Inflammatory macrophage treated with lipopolysaccharide for 1 hour (primary cell): ENCODE measurements at places on chromosomes 7 and 10.

DNA sequence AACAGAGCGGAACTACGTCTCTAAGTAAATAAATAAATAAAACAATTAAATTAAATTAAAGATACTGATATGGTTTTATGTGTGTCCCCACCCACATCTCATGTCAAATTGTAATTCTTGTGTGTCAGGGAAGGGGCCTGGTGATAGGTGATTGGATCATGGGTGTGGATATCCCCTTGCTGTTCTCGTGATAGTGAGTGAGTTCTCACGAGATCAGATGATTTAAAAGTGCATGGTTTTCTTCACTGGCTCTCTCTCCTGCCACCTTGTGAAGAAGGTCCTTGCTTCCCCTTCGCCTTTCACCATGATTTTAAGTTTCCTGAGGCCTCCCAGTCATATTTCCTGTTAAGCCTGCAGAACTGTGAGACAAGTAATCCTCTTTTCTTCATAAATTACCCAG is 29.0 kb upstream of the OGDHL start:
- no peak for DNase-seq

DNA sequence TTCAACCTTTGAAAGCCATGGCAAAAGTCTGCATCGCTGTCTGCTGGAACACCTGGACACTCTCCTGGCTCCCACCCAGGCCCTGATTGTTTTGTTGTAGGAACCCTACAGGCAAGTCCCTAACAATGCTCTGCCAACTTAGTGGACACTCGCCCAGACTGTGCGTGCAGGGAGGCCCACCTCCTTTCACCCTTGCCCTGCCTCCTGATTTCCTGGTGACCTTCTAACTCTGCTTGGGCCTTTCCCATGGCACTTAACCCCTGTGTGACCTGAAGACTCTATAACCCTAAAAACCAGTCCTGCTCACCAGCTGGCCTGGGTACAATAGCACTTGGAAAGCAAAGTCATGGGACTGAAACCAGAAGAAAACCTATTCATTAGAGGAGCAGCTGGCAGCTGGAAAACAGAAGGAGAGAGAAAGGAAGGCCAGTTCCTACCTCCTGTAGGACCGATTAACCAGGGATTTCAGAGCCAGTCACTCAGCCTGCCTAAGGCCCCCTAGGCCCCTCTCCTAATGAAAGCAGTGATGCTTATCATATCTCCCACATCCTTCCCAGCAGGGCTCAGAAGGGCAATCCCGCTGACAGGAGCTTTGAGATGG is 82.7 kb upstream of the KMT2E start:
- no peak for DNase-seq

DNA sequence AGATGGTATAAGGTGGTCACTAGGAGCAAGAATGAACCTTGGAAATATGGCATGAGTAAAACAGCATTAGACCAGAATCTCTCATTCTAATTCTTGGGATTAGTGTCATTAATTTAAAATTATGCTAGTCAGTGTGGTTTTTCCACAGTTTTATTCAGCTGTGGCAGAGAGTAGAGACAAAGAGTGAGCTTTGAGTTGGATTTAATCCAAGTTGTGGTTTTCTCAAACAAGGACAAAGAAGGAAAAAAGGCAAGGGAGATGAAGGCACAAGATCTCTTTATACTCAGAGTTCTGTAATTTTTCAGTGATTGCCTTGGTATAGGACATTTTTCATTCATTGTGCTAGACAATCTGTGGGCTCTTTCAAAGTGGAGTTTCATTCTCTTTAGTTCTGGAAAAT is 28.2 kb upstream of the AKAP9 start:
- DNase-seq: no peak

DNA sequence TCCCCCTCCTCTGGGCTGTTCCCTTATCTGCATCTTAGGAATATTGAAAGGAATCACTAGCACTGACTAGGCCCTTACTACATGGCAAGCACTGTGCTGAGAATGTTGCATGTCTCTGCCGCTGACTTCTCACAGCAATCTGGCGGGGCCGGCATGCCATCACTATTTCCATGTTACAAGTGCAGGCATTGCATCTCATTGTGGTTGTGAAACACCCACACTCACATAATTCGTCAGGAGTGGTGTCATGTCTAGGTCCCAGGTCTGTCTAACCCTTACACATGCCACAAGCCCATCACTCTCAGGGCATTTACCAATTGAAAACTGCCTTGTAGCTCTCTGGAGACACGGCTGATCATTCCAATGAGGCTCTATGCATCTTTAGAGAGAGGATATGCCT is 8.5 kb upstream of the IL2RA start:
- DNase-seq: peak; percentile 80

DNA sequence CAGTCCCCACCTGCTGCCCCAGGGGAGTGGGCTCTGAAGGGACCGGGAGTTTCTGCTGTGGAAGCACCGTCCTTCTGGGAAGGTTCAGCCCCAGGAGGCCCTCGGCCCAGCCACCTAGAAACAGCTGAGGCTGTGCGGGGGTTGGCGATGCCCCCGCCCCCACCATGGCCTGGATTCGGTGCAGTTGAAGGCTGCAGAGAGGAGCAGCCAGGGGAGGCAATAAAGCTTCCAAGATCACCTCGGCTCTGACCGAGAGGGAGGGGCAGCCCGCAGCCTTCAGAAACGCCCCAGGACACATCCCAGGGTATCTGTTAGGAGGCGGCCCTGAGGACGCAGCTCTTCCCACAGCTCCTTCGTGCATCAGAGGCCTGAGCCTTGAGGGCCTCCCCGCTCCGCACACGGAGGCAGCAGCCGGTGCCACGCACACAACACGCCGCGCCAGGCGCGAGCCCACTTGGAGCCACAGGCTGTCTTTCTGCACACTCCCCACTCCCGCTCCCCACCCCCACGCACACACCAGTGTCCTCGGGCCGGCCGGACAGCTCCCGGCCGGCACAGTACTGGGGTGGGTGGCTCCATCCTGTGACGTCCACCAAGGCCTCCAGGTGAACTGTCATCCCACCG is 1.6 kb downstream of the KNDC1 start:
- no peak for DNase-seq

- no peak for DNase-seq
Measured at GRCh38 chr10:25933653-25934608, at the start of gene MYO3A. Gene MYO3A, plus strand, starts transcription at chr10:25934229. Its CDS starts 17,882 bp downstream, at chr10:25952111.

DNA sequence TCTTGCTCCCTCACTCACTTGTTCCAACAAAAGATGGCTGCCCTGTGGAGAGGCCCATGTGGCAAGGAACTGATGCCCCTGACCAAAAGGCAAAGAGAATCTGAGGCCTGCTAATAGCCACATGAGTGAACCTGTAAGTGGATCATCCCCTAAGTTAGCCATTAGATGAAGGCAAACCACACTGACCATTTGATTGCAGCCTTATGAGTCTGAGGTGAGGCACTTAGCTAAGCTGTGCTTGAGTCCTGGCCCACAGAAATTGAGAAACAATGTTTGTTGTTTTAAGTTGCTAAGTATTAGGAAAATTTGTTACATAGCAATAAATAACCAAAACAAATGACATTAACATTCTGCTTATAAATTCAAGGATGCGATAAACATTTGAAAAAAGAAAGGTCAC is 100.1 kb upstream of the BET1 start:
- no peak for DNase-seq

DNA sequence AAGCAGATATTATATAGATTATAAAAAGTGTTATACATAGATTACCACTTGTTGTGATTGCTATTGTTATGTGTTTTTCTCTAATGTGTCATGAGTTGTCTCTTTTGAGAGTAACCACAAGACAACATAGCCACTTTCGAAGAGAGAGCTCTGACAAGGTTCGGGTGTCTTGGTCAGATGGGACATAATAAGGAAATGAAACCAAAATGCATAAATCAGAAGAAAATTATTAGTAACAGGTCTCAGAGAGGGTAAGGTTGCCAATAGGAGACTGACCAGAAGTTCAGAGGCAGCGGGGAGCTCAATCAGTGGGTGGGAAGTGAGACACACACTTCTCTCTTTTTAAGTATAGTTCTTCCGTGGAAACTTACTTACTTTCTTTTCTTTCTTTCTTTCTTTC is 639.2 kb upstream of the POT1 start:
- DNase-seq: no peak

GRCh38 chr7:143239813-143240212 is 18.0 kb downstream of the TAS2R40 start:
- DNase-seq: peak; percentile 95

- no peak for DNase-seq
Measured at GRCh38 chr7:153036396-153037063, 277.0 kb downstream of the ACTR3B start.

- DNase-seq: no peak
Measured at GRCh38 chr7:3767917-3768777, 467.1 kb downstream of the SDK1 start.

GRCh38 chr7:2192831-2193534 is 39.8 kb downstream of the MAD1L1 start:
- DNase-seq: no peak

DNA sequence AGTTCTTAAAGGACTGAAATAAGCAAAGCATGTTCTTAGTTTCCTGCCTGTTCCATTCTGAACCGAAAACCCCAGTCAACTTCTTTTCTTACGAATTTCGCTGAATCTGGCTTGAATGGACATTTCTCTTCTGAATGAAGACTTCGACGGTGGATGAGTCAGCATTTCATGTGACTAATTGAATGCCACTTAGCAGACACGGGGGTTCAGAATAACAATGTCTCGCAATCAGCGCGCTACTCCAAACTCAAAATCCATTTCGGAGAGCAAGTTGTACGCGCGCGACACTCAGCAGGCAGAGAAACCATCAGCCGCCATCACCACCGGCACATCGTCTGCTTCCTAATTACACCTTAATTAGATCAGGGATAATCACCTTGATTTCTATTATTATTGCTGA is 239.0 kb upstream of the KLF6 start:
- DNase-seq: no peak

DNA sequence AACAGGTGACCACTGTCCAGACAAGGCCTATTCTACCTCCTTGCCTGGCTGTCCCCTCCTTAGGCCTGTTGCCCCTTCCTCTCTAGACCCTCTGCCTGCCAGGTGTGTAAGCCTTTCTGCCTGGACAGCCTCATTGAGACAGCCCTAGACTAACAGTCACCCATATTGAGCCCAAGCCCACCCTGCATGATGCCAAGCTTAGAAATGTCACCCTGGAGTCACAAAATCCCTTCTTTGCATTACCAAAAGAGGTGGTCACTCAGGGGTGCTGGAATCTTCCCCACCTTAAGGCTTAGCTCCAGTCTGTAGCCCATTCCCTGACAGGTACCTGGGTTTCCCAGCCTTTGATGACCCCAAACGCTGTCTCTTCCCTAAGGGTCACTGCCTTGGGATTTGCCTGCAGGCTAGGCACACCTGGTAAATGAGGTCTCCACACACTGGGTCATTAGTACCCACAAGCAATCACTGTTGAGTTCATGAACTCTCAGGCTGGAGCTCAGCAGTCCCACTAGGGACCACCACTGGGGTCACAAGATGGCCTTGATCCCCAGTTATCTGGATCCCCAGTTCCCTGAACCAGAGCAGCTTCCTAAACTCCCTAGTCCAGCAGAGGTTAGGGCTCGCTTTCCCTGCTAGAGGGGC is 54.9 kb upstream of the CAMK2B start:
- no peak for DNase-seq

- no peak for DNase-seq
Measured at GRCh38 chr10:16799621-16800020, 17.6 kb downstream of the RSU1 start.

- peak; percentile 52 for DNase-seq
Measured at GRCh38 chr10:79079490-79080355, 11.0 kb downstream of the ZMIZ1 start.

DNA sequence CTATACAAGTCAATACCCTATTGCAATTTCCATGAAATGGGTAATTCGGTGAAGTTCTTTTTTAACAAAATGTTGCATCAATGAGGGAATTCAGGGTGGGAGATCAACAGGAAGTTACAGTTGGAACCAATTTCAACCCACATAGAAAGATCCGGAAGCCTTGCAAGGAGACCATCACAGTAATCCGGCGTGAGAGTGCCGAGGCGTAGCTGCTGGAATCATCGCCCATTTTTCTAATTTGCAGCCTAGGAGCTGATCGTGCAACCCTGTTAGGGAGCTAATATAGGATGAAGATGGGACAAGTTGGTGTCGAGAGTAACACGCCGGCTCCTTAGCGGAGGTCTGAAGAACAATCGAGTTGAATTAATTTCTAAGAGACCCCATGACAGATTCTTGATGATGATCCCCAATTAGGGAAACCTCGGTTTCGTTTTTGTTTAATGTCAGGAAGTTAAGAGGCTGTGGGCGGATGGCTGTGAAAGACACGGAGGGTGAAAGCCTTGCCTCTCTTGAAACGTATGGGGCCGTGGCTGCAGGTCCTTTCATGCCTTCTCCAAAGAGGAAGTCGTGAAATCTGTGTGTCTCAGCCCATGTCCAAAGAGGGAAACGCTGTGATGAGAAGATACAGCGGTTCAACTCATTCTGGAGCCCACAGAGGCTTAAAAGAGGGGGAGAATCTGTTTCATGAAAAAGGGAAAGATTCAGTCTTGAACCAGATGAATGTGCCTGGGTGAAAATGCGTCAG is 51.2 kb upstream of the CARD11 start:
- DNase-seq: peak; percentile 91

DNA sequence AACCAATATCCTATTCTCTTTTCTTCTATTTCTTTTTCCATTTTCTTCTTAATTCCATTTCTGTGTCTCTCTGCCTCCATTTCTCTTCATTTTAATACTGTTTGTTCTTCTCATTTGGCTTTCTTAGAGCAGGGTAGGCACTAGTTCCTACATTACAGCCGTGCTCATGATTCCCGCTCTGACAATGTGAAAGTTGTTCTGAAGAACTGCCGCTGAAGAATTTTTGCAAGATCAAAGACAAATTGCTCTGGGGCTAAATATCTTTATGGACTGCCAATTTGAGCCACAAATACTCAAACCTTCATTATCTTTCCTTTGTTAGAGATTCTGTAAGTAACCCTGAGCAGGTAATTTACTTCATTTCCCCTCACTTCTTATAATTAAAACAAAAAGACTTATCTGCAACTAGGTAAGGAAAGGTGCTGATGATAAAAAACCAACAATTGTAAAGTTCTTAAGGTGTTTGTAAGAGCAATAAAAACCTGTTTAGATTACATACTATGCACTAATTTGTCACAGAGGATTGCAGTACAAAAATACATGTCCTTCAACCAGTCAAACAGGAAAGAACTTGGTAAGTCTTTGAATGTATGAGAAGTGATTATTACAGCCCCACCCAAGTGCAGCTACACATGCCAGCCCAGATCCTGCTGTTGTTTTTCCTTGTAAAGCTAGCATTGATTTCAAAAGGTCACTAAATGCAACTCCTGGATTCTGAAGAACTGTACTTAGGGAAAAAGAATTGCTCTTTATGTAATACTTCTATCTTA is 127.5 kb downstream of the COL28A1 start:
- no peak for DNase-seq
